ENCODE measurements at places on chromosomes 12 and 14.

DNA sequence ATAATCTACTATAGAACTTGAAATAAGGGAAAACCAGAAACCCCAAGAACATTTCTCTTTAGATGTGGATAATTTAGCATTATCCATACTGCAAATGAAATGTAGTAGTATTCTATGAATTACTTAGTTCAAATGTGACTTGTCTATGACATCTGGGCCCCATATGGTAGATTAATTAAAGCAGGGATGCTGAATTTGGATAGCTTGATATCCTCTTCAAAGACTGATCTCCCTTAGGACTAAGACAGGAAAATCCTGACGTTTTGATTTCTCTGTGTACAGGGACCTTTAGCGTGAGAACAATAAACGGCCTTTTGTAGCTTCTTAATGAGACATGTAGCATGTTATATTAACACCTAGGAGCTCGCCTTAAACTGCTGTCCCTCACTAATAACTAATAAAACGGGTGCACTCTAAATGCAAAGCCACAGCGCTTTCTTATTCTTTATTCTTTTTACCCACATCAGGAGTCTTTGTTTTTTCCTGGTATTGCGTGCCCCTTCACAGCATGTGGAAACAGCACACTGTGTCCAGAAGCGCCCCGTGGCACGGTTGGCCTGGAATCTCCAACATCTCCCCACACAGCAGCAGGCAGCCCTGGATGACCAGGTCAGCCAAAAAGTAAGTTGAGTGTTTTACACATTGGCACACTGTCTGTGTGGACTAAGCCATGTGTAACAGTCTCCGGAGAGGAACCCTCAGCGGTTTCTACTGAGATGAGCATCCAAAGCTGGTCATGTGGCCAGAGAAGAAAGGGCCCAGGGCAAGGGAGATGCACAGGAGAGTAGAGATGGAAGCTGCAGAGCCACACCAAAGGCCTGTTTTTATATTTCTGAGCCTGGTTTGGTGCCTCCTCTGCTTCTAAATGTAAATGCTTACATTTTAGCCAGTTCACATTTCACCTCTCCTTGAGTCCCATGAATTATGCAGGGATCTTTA, 93.1 kb downstream of the SRGAP1 start:
- DNase-seq: peak; percentile 17

GRCh38 chr12:121240484-121241101, 30.7 kb downstream of the P2RX4 start:
- DNase-seq: peak; percentile 30

- DNase-seq: no peak
Observed at GRCh38 chr14:94767321-94767878, 2.5 kb downstream of the GSC start.

DNA sequence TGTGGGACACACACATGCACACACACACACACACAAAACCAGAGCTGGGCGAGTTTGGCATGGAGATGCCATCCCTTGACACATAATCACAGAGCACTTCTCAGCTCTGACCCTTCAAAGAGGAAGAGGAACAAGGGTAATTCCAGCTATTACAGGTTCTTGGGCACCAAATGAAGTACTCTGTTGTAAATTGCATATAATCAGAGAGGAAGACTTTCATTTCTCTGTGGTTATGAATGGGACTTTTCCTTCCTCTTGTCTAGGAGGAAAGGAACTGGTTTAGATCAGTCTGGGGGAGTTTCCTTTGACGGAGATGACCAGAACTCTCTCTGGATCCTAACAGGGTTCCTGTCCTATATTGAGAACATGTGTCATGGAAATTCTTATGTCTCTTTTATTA, 26.4 kb upstream of the FGF6 start:
- DNase-seq: no peak

- DNase-seq: no peak
Observed at GRCh38 chr14:69519204-69520100, 34.9 kb downstream of the PLEKHD1 start.

GRCh38 chr12:41944216-41944615, 200.5 kb downstream of the GXYLT1 start:
- DNase-seq: peak; percentile 43

- DNase-seq: no peak
Observed at GRCh38 chr14:69326611-69327010, 66.7 kb downstream of the GALNT16 start.

GRCh38 chr12:40828593-40828990, 136.4 kb downstream of the CNTN1 start:
- no peak for DNase-seq

DNA sequence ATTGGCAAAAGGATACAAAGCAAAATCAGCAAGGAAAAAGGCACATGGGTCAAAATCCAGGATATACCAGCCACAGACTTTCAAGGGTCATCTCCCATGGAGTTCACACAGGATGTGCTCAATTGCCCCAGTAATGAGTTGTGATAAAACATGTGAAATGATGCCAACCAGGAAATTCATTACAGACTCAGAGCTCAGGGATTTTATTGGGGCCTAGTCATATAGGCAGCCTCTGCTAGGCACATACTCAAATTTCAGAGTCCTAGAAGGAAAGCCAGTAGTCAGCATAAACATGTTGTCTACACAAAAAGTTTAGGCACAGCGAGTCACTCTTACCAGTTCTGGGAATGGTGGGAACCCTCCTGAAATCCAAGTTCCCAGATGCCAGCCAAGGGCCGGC, 64.4 kb upstream of the OSBPL8 start:
- DNase-seq: peak; percentile 74

DNA sequence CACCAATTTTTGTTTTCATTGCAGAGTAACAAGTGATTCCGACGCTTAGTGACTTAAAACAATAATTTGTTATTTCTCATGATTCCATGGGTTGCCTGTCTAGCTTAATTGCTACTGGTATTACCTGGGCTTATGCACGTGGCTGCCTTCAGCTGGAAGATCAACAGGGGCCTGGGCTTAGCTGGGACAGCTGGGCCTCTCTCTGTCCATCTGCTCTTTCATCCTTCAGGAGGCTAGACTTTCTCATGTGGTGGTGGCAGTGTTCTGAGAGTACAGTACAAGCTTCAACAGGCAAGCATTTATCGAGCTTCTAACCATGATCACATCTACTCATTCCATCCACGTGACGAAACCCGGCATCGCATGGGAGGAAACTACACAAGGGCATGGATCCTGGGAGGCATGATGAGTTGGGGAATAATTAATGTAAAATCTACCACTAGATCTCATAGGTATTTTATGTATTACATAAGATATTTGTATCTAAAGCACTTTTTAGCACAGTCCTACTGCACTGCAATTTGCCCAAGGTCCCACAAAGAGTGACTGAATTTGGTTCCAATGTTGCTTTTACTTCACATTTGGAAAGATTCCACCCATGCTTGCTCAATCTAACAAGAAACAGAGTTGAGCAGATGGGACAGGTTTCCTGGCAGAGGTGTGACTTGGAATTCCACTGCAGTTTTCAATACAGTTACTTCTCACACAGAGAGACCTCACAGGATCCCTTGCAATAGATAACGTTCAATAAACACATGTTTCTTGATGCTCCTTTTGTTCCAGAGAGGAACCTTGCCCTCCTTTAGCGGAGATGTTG, 153.1 kb upstream of the FRMD6 start:
- DNase-seq: no peak

- DNase-seq: no peak
Observed at GRCh38 chr14:38145142-38145541, 62.6 kb upstream of the SSTR1 start.

GRCh38 chr14:92973261-92973797, 50.4 kb downstream of the CHGA start:
- no peak for DNase-seq

- DNase-seq: peak; percentile 29
Observed at GRCh38 chr14:94571950-94572349, 9.3 kb upstream of the SERPINA5 start.

GRCh38 chr12:67039995-67040860, 228.9 kb upstream of the CAND1 start:
- DNase-seq: no peak

DNA sequence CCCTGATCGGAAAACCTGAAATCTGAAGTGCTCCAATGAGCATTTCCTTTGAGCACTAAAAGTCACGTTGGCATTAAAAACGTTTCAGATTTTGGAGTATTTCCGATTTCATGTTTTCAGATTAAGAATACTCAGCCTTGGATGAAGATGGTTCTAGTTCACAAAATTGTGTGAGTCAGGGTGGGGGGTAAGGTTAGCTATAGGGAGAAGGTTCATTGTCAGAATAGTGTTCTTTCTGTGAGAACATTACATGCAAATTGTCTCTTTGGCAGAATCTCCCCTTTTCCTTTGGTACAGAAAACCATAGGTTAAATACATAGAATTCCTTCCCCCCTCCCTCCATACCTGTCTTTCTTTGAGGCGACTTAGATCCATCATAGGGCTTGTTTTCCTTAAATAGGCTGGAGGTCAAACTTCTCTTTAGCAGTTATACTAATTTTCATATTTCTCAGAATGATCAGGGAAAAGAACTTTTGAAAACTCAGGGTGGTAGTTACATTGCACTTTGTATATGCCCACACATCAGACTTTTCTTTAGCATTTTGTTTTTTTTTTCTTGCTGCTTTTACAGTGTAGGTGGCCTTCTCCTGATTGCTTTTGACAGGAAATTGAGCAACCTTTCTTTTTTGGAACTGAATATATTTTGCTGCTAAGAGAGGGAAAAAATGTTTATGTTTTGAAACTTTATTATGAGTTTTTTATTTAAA, 503.5 kb downstream of the PCNX1 start:
- no peak for DNase-seq

GRCh38 chr14:100440207-100440631, 117.1 kb downstream of the SLC25A47 start:
- DNase-seq: peak; percentile 69

DNA sequence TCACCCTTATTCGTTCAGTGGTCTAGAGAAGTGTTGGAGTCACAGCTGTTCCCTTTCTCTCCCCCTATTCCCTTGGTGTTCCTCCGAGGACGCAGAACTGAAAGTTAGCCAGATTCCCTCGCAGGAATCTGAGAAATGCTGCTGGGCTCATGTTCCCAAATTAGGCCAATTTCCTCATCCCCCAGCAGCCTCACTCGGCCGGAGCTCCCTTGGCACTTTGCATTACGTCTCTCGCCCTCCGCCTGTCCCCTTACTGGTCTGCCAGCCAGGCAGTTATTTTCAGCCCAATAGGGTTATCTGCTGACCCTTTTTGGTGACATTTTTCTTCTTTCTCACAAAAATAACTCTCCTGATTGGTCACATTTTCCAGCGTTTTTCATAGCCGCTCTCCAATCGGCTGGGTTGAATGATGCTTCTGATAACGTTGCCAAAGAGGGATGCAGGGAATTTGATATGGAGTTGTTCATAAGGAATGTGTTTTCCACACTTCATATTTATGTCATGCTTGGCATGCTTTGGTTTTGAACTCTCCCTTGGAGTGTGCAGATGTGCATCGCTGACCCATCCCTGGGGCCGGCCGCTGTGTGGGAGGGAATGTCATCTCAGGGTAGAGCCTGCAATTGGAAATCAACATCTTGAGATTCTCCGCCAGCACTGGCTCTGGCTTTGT, 9.9 kb downstream of the IFT43 start:
- peak; percentile 72 for DNase-seq

- no peak for DNase-seq
Observed at GRCh38 chr14:47763188-47763854, 87.9 kb upstream of the MDGA2 start.

GRCh38 chr12:110543252-110543959, 39.7 kb downstream of the PPTC7 start:
- peak; percentile 20 for DNase-seq

- DNase-seq: no peak
Observed at GRCh38 chr12:109222062-109222461, 87.0 kb downstream of the FOXN4 start.

- DNase-seq: peak; percentile 22
Observed at GRCh38 chr12:71958056-71958455, 19.4 kb downstream of the TPH2 start.

- DNase-seq: peak; percentile 92
Observed at GRCh38 chr12:121799156-121799841, 4.5 kb upstream of the SETD1B start.

- DNase-seq: peak; percentile 14
Observed at GRCh38 chr12:29732191-29732590, 51.6 kb downstream of the TMTC1 start.

DNA sequence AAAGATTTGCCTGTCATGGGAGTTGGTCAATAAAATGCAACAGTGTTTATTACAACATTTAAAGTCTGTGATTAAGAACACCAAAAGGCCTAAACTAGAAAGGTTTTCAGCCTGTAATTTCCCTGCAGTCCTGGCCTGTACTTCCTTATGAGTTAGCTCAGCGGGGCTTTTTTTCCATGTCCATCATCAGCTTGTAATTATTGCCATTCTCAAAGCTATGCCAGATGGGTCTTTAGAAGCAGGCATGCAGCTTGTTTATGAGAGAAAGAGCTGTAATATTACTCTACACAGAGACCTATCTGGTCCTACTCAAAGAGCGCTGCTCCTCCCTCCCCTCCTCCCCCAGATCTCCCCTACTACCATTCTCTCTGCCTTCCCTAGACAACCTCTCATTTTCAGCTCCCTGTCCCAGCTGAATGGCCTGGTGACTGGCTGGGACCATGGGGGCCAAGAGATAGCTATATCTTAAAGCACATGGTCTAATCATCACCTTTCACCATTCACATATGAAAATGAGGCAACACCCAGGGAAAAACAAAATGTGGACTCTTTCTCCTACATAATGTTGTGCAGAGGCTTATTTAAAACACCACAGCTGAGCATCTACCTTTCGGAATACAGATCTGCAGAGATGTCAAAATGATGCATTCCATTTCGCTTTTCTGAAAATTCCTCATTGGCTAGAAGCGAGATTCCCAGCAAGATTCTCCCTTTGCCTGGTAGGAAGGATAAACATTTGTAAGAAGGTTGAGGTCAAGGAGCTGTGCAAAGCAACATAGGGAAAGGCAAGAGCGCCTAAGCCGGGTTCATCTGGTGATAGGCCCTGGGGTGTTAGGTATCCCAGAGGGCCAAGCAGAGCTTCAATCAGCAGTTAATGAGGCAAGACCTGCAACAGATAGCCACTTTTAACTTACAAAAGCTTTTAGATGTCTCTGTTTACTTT, 209.7 kb upstream of the CDKN3 start:
- DNase-seq: no peak

GRCh38 chr14:65336191-65336591, 76.3 kb upstream of the FUT8 start:
- DNase-seq: peak; percentile 86

DNA sequence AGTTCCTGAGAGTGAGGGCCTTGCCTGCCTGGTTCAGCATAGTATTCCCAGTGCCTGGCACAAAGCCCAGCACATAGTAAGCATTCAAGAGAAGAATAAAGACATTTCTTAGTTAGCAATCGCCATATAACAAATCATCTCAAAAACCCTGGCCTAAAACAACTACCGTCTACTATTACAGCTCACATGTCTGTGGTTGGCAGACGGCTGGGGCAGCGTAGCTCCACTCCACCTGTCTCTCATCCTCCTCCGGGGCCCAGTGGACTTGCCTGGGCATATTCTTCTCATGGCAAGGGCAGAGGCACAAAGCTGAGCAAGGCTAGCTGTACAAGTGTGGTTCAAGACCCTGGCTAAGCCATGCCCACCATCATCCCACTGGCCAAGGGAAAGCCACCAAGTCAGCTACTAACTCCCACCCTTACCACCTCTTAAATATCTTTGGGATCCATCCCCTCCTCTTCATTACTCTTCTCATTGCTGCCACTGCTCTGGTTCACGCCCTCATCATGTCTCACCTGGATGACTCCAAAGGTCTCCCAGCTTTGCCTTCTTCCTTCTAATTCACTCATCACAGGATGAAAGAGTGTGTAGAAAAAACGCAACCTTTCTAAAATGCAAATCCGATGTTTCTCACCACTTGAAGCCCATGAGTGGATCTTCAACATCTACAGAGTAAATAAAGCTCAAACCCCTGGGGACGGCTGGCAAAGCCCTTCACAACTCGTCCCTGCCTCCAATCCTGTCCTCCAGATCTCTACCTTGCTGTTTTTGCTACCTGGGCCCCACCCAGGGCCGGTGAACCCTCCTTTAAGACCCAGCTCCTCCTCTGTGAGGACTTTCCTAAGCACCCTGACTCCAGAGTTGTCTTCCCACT, 10.4 kb downstream of the TMEM229B start:
- no peak for DNase-seq

Measured in fibroblast of skin of right biceps (primary cell).